ENCODE measurements at places on chromosomes 13 and 19.
A peak's percentile ranks its signal among the peaks of the same experiment; 100 is the strongest.

GRCh38 chr13:31011901-31012654, 79.6 kb downstream of the TEX26 start:
- no peak for DNase-seq

DNA sequence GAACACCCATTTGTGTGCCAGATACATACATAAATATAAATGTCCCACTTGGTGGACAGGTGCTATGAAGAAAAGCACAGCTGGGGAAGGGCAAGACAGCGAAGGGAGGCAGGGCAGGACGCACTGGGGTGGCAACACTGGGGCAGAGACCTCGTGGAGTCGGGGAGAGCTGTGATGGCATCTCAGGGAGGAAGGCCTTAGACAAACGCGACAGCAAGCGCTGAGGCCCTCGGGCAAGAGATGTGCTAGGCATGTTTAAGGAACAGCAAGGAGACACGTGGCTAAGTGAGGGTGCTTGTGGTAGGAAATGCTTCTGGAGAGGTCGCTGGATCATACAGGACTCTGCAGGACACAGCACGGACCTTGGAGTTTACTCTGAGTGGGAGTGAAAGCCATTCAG, 23.3 kb upstream of the CCNP start:
- DNase-seq: no peak

DNA sequence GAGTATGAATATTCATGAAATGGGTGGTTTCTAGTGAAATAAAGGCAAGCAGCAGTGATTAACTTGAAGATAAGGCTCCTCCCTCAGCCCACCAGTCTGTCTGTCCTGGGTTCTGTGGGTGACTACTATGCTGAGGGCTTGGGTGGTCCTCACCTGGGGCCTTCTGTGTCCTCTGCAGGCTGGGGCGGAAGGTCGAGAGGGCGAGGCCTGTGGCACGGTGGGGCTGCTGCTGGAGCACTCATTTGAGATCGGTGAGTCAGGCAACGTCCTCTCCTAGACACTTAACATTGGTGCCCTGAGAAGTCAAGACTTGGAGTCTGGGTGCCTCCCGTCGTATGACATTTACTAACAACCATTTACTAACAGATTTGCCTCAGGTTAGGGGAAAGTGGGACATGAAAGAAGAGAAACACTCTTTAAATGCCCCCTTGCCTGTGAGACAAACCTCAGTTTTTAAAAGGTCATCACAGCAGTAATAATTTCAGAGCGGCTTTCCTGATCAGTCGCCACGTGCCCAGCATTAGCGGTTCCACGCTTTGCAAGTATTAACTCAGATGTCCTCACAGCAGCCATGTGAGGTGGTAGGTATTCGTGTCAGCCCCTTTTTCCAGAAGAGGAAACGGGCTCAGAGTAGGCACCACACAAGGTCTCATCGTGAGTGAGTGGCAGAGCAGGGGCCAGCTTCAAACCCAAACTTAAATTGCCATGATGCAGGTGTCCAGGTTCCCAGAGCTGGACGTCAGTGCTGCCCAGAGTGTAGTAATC, 1.3 kb upstream of the GARIN5A start:
- no peak for DNase-seq

DNA sequence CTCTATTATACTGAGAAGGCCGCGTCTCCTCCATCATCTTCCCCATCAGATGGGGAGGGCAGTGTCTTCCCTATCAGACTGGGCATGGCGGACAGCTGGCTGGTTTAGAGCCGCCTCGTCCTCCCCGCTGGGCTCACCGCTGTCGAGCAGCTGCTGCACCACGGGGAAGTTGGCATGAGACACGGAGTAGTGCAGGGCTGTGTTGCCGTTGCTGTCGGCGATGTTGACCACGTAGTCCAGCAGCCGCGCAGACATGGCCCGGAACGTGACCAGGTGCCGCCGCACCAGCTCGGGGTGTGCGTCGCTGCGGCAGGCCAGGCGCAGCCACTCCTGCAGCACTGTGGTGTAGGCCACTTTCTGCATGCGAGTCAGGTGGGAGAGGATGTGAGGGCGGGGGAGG, 18.8 kb upstream of the SPC24 start:
- no peak for DNase-seq

DNA sequence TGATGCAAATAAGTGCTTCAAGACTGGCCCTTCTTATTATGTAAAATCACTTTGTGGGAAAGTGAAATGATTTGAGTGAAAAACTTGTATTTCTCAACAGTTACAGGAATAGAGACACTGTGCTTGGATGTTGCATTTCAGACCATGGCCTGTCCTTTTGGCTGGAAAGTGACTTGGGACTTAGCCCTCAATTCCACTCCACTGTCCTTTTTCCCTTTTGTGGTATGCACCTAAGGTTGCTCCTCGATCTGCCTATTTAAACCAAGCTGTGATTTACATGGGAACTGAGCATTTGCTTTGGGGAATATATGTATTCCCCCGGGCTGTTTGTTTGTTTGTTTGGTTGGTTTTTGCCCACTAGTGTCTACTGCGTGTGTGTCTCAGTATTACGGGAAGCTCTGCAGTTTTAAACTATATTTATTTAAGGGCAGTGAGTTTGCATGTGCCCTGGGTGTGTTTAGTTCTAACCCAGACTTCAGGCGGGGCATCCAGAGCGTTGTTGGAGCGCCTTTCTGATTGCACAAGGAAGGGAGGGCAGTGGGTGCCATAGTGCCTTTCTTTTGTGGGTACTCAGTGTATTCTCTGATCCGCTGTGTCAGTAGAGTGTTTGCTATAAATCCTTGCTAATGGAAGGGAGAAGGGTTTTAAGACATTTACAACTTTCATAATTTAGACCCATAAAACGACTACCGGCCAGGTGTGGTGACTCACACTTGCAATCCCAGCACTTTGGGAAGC, 18.2 kb upstream of the RNF113B start:
- no peak for DNase-seq

GRCh38 chr19:5563935-5564612, 3.7 kb downstream of the TINCR start:
- DNase-seq: no peak

DNA sequence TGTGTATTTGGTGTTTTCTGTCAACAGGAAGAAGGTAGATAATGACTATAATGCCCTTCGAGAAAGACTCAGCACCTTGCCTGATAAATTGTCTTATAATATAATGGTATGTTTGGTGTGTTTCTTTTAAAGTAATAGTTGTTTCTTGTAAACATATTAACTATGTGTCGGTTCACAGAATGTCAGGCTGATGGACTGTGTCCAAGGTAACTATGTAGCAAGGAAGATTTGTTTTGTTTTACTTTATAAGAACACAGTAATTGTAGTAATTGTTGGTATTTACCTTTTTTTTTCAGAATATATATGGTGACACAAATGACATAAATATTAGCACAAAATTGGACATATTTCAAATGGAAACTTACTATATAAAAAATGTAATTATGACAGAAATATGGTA, 43.2 kb downstream of the URI1 start:
- no peak for DNase-seq

DNA sequence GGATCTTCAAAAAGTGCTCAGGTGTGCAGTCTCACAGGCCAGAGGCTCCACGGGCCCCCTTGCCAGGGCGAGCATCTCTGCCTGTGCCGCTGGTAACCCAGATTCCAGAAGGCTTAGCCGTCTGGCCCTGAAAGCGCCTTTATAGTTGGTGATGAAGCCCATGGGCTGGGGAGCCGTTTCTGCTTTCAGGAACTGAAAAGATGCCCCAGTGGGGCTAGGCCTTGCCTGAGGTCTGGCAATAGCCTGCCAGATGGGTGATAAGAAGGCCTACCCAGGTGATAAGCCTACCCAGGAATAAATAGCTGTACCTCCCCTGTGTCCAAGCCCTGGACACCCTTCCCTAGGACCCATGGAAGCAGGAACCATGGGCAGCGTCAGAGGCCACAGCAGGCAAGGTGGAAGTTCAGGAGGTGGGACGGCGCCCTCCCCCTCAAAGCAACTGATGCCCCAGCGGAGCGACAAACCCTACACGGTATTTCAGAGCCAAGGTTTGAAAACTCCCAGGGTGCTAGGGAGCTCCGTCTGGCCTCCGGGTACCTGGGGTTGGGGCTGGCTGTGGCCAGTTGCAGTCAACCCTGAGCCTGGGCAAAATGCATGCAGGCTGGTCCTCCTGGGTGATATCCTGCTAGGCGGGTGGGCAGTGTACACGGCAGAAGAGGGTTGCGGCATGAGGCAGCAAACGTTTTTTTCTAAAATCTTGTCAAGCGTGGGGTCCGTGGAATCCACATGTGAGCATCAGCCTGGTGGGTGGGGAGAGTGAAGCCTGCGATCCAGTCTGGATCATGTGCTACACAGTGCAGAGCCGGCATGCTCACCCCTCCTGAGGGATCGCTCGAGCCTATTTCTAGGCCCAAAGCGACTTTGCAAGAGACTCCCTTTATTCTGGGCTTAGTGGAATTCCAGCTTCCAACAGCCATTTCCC, 45.3 kb downstream of the ACTN4 start:
- DNase-seq: no peak

DNA sequence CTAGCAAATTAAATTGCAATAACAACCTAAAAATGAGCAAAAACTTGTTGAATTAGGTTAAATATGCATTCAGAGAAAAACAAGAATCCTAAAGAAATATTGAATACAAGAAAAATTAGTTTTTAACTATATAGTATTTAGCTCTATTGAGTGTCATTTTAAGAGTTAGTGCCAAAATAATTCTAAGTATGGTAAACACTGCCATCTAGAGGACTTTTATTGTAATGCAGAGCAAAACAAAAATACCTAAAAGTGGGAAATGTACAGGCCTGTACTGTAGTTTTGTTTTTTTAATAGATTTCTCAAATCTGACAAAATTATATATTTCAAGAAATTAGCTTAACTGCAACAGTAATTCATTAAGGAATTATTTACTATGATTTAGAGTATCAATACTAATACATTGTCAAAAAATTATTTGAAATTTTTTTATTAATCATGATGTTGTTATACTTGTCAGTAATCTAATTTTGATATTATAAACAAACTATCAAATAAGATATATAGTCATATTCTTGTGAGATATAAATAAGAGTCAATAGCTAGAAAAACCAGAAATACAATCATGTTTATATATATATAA, 8.2 kb upstream of the PCDH9 start:
- DNase-seq: peak; percentile 15

DNA sequence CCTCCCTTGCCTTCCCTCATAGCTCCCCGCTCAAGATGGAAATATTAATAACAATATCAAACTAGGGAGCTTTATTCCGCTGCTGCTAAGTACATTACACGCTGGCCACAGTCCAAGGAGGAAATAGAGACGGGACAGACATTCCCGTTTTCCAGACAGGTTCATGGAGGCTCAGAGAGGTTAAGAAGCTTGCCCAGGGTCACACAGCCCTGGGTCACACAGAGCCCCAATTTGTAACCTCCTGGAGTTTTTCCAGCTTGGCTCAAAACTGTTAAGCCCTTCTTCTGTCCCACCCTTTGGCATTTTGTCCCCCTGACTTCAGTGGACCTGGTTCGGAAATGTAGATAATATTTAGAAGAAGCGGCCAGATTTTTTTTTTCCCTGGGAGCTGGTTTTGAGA, 2.0 kb downstream of the BICRA start:
- no peak for DNase-seq

DNA sequence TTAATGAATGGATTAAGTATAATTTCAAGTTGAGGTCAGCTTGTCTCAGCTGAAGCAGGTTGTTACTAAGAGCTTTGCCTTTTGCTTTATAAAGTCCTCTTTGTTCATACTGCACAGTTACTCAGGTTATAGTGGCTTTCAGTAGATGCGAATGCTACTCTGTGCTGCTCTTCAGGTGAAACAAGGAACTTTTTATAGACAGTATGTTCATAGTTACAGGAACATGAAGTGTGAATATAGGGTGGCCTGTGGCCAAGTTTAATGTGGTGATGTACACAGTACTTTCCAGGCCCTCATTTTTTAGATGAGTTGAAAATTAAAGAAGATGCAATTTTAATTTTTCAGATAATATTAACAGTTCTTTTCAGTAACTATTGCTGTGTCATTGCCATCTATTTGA, 20.8 kb downstream of the SUGT1 start:
- no peak for DNase-seq

DNA sequence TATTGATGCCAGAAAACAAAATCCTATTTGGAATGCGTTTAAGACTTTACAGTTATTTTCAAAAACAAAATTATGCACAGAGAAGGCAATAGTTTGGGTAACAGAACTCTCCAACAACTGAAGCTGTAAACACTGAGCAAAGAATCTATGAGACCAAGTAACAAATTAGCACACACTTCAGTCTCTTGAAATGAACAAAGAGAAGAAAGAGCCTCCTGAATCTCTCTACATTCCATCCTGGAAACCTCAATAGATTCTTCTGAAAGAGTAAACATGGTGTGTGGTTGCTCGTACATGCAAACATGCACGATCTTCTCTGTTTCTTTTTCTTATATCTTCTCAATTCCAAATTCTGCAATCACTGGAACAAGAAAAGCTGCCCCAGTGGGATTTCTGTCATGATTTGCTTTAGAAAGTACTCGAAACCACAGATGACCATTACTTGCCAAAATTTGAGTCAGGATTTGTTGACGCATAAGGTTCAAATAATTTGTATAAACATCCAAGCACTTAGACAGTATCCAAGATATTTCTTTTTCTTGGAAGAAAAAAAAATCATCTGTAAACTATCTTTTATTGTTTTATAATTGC, 137.9 kb upstream of the DACH1 start:
- DNase-seq: no peak

GRCh38 chr13:19182536-19182935, 912 bp upstream of the TUBA3C start:
- DNase-seq: no peak

- no peak for DNase-seq
Measured at GRCh38 chr13:41675306-41675705, 218.0 kb downstream of the RGCC start.

DNA sequence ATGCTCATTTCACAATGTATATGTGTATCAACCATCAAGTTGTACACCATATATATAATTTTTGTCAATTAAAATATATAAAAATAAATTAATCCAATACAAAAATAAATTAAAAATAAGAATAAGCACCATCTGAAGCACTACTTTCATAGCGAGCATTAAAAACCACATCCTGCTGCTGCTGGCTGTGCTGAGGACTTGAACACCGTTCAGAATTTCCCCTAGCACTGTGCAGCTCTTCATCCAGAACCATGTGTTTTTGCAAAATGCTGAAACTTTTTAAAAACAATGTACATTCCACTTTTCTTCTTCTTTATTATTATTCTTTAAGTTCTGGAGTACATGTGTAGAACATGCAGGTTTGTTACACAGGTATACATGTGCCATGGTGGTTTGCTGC, 40.0 kb upstream of the FOXO1 start:
- DNase-seq: no peak

All from memory B cell (primary cell).